Suprapubic skin (tissue), 4 donors: ENCODE measurements at places on chromosomes 6 and 20. TPM values are rescaled to one million over a fixed set of nuclear protein-coding genes. Genes with fewer than 3 reads are reported as not detected.
A peak's percentile ranks its signal among the peaks of the same experiment; 100 is the strongest.

The C20orf202 gene
- 0.97 TPM for total RNA-seq

GRCh38 chr6:25147223-25147622 is 132.0 kb upstream of the CARMIL1 start:
- no peak overlapping the region for H3K27ac ChIP-seq
- no peak overlapping the region for H3K4me3 ChIP-seq
- peaks cover 18% of the 10 kb centered on the region for H3K4me1 ChIP-seq
- no peaks in the 10 kb centered on the region for H3K27me3 ChIP-seq
- H3K36me3 ChIP-seq: no peaks in the 10 kb centered on the region

The OR12D3 gene
- total RNA-seq: not detected

DNA sequence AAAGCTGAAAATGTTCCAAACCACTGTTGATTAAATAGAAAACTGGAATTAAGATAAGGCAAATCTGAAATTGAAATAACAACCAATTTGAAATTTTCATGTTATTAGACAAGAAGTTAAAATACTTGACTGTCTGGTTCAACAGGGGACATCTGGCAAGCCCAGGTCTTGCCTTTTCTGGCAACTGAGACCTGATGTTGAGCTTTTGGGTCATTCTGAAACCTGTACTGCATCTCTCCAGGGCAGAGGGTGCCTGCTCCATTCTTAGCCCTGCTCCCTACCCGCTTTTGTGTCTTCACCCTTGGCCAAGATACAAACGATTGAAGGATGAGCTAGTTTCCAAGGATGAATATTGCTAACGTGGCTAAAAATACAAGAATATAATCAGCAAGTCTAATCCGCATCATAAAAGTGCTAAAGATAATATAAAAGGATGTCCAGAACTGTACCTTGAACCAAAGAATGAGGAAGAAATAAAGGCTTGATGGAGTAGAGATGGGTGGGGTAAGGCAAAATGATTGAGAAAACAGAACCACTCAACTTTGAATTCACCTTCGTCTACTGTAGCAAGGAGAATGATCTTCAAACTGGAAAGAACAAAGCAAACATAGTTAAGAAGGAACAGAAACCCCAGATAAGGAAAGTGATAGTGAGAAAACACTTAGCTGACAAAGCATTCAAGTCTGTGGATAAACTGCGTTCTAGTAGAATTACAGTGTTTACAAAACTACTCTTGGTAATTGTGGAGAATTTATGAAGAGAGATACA is 109.8 kb upstream of the MAN1A1 start:
- peaks cover 2% of the 10 kb centered on the region for H3K4me1 ChIP-seq
- H3K4me3 ChIP-seq: no peak overlapping the region
- H3K36me3 ChIP-seq: no peaks in the 10 kb centered on the region
- DNase-seq: no peak

DNA sequence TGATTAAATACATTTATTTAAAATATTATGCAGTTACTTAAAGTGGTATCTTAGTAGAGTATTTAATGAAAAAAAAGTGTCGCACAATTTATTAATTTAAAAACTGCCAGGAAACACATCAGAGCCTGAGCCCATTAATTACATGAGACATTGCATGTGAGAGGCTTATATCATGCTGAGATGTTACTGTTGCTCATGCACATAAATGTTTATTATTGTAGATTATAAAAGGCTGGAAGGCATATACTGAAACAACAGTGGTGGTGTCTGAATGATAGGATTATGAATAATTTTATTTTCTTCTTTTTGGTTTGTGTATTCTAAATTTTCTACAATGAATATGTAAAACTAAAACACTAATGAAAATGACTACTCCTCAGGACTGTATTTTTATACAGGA is 45.7 kb upstream of the TXNDC5 start:
- no peak overlapping the region for H3K4me3 ChIP-seq
- no peaks in the 10 kb centered on the region for H3K4me1 ChIP-seq
- no peaks in the 10 kb centered on the region for H3K36me3 ChIP-seq
- DNase-seq: no peak
- no peaks in the 10 kb centered on the region for H3K27me3 ChIP-seq

- H3K27ac ChIP-seq: peak overlapping the region; percentile 87
- DNase-seq: no peak
- no peaks in the 10 kb centered on the region for H3K27me3 ChIP-seq
- H3K36me3 ChIP-seq: no peaks in the 10 kb centered on the region
- H3K4me1 ChIP-seq: peaks cover 20% of the 10 kb centered on the region
Observed at GRCh38 chr6:125985979-125986300, 400 bp upstream of the TRMT11 start.

The FITM2 gene
- total RNA-seq: 14.5 TPM

- no peaks in the 10 kb centered on the region for H3K4me1 ChIP-seq
- DNase-seq: no peak
- H3K4me3 ChIP-seq: no peak overlapping the region
- no peak overlapping the region for H3K27ac ChIP-seq
- no peaks in the 10 kb centered on the region for H3K27me3 ChIP-seq
Observed at GRCh38 chr6:67450641-67451040, 1184.4 kb upstream of the ADGRB3 start.

The GFRA4 gene
- total RNA-seq: not detected

The MEI4 gene
- total RNA-seq: not detected

- peaks cover 56% of the 10 kb centered on the region for H3K27me3 ChIP-seq
- no peak overlapping the region for H3K4me3 ChIP-seq
- H3K27ac ChIP-seq: no peak overlapping the region
- peaks cover 3% of the 10 kb centered on the region for H3K4me1 ChIP-seq
- no peak for DNase-seq
Observed at GRCh38 chr20:61847420-61847748, 218.3 kb downstream of the TAF4 start.

- H3K4me1 ChIP-seq: peaks cover 57% of the 10 kb centered on the region
- no peak for DNase-seq
- H3K27me3 ChIP-seq: no peaks in the 10 kb centered on the region
- H3K36me3 ChIP-seq: no peaks in the 10 kb centered on the region
Observed at GRCh38 chr6:138972226-138972665, 15.8 kb downstream of the REPS1 start.

- no peak for DNase-seq
- no peak overlapping the region for H3K4me3 ChIP-seq
- H3K27ac ChIP-seq: no peak overlapping the region
- H3K36me3 ChIP-seq: no peaks in the 10 kb centered on the region
- H3K27me3 ChIP-seq: no peaks in the 10 kb centered on the region
Observed at GRCh38 chr20:54848262-54848661, 372.9 kb downstream of the DOK5 start.

DNA sequence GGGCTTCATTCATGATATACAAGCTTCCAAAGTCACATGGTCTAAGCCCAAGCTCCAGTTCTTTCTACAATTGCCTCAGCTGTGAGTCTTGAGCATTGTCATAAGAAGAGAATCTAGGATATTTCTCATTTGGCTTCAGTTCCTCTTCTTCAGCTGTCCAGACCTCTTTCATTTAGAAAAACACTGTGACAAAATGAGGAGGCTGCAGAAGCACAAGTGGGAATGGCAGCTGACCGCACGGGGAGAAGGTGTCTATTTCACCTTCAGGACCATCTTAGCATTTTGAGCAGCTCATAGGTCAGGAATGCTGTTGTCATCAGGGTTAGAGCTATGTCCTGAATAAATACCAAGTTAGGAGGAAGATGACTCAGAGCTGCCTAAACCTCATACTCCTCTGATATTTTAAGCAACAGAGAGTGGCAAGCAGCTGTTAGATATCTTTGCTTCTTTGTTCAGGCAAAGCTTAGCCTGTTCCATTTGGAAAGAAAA is 390.1 kb upstream of the CITED2 start:
- DNase-seq: no peak
- peaks cover 19% of the 10 kb centered on the region for H3K4me1 ChIP-seq
- no peaks in the 10 kb centered on the region for H3K36me3 ChIP-seq
- no peaks in the 10 kb centered on the region for H3K27me3 ChIP-seq
- no peak overlapping the region for H3K4me3 ChIP-seq

The ADGRB3 gene
- total RNA-seq: 0.42 TPM

DNA sequence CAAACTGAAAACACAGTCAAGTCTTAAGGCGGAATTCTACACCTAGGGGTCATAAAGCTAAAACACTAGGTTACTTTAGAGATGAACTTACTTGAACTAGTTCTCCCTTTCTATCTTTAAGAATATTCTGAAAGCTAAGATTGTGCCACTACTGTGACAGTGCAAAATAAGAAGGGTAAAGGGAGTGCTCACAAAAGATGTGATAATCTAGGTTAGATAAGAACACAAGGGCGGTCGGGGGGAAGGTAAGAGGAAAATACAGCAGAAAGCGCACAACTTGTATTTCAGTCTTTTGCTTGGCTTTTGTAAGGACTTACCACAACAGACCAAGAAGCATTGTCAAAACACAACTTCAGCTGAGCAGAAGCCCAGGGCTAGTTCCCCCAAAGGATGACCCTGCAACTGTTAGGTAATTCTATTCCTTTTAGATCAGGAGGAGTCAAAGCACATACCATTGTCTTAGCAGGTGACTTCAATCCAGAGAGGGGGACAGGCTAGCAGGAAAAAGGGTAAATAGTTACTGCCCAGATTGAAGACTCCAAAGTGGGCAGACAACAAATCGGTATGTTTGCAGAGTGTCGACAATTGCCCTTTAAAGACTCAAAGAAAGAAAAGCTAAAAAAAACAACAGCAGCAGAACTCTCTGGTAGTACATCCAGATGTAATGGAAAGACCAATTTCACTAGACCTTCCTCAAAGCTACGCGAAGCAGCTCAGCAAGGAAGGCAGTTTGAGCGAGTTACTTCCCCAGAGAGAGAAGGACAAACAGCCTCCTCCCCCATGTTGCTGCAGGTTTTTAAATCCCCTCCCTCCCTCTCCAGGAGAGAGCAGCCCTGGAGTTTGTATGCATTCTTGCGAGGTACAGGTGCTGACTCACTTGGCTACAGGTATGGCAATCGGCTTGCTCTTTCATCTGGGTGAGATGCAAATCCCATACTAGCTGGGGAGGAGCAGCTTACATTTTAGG is 59.0 kb downstream of the RIPOR2 start:
- no peak for DNase-seq
- H3K4me1 ChIP-seq: no peaks in the 10 kb centered on the region
- no peaks in the 10 kb centered on the region for H3K27me3 ChIP-seq
- no peak overlapping the region for H3K27ac ChIP-seq
- no peak overlapping the region for H3K4me3 ChIP-seq
